ENCODE measurements at places on chromosomes 12 and 14.

DNA sequence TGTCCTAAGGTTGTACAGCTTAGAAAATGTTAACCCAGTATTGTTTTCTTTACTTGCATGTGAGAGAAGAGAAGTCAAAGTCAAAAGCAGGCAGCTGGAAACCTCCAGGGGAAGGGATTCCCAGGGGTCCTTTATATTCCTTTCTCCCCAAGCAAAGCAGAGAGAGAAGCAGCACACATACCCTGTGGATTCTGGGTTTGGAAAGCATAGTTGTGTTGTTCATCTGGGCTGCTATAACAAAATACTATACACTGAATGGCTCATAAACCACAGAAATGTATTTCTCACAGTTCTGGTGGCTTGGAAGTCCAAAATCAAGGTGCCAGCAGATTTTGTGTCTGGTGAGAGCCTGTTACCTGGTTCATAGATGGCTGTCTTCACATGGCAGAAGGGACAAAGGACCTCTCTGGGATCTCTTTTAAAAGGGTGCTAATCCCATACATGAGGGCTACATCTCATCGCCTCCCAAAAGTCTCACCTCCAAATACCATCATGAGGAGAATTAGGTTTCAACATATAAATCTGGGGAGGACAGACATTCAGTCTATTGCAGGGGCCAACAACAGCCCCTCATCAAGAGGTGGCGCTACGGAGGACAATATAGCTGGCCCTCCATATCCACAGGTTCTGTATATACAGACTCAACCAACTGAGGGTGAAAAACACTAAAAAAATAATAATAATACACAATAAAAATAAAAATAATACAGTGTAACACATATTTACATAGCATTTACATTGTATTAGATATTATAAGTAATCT, 19.3 kb upstream of the PCNX1 start:
- no peak for DNase-seq

DNA sequence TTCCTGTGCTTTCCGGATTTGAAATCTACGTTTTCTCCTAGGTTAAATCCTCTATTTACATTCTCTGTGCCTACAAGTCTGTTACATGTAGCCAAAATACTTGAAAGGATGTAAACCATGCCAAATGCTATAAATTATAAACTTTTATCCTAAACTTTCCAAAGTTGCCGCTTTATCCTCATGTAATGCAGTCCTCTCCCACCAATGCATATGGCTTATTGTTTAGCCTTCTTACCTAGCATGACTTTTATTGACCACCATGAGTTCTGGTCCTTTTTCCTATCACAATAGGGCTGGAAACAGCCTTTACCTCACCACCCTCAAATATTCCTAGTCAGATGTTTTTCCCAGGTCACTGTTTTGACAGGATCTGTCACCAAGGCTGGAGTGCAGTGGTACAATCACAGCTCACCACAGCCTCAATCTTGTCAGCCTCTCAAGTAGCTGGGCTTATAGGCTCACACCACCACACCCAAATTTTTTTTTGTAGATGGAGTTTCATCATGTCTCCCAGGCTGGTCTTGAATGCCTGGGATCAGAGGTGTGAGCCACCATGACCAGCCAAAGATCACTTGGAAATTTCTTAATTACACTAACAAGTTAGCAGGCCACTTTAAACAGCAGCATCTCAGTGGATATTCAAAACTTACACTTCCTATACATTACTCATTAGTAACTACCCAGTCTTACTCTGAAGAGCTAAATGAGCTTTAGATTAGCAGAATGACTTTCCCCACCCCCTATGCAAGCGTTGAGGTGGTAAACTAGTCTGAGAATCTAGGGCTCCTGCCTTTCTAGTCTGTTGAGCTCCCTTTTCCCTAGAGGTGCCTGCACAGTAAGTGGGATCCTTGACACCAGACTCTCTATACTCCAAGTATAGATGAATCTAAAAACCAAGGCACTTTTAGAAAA, 4.1 kb downstream of the TUBA1B start:
- no peak for DNase-seq

- peak; percentile 47 for DNase-seq
Measured at GRCh38 chr14:89391123-89391522, 25.9 kb downstream of the FOXN3 start.

DNA sequence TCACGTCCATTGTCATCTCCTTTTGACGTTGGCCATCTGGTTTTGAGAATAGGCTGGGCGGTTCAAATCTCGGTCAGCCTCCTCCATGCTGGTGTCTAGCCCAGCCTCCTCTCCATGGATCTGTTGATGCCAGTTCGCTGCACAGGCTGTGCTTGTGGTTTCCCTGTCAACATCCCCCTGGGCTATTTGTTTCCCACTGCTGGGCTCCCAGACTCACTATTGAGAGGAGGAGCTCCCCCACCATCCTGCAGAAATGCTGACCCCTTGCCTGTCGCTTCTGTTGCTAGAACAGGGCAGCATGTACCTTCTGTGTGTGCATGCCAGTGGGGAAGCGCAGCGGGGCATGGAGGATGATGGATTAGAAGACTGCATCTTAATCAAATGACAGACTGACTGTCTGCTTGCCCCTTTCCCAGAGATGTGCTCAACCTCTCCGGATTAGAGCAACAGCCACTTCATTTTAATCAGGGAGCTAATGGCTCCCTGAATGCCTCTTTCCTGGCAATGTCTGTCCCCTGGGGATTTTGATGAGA, 170.5 kb downstream of the TSPAN9 start:
- no peak for DNase-seq

DNA sequence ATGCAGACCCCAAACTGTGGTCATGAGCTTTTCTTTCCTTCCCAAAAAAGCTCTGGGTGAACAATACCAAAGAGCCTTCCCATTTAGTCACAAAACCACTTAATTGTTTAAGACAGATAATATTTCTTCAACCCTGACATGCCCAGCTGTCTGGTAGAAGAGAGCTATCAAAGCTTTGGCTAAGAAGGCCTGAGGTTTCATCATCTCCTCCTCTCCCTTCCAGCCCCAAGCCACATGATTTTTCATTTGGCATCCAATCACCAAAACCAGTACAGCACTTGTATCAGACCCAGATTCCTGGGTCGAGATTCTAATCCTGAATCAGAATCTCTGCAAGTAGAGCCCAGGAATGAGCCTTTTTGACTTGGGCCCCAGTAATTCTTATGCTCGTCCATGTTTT, 199.6 kb upstream of the TMEM260 start:
- DNase-seq = peak; percentile 44

DNA sequence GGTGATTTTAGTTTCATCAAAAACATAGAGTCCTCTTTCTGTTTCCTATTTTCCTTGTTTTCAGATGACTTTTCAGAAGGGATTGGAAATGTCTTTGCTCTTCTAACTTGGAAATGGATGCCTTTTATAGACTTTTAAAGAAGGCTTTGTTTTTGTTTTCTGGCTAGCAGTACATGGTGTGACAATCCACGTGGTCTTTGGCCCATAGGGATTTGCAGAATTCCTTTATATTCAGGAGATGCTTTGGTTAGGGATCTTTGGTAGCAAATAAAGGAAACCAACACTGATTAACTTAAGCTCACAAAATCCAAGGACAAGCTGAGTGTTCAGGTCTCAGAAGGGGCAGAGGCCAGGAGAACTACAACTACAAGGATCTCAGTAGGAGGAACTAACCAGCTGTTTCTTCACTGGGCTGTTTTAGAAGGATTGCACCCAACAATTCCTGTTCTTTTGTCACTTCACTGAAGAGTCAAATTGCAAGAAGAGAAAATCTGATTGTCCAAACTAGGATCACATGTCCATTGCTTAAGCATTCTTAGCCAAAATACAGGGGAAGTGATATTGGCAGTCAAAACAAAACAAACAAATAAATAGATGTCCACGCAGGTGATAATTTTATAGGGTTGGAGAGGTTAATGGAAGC, 58.6 kb upstream of the MANSC4 start:
- DNase-seq = no peak

DNA sequence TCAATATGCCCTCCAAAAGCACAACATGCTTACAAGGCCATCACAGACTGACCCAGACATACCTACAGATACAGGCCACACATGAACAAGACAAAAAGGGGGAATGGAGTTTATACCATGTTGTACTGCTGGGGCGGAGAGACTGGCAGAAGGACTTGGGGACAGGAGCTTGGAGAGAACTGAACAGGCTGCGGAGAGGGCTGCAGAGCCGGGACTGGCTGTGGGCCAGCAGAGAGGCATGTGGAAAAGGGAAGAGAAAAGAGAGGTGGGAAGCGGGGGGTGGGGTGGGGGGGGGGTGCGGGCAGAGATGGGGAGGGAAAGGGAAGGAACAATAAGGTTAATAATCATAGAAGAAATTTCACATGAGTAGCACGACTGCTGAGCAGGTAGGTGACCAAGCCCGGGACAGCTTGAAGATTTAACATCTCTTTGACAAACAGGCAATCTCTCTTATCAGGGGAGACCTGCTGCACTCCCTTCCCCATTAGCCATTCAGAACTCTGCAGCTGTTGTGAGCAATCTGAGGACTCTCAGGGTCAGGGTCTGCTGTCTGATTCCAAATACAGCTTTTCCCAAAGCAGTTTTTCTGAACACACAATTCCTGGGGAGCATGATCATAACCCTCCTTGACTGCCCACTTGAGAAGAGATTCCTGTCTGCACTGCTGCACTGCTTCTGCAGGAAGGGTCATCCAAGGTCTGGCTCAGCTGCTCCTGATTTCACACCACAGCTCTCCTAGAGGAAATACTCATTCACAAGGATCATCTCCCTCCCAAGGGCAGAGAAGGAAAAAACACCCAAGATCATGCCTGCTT, 21.6 kb upstream of the STAC3 start:
- DNase-seq = peak; percentile 20

DNA sequence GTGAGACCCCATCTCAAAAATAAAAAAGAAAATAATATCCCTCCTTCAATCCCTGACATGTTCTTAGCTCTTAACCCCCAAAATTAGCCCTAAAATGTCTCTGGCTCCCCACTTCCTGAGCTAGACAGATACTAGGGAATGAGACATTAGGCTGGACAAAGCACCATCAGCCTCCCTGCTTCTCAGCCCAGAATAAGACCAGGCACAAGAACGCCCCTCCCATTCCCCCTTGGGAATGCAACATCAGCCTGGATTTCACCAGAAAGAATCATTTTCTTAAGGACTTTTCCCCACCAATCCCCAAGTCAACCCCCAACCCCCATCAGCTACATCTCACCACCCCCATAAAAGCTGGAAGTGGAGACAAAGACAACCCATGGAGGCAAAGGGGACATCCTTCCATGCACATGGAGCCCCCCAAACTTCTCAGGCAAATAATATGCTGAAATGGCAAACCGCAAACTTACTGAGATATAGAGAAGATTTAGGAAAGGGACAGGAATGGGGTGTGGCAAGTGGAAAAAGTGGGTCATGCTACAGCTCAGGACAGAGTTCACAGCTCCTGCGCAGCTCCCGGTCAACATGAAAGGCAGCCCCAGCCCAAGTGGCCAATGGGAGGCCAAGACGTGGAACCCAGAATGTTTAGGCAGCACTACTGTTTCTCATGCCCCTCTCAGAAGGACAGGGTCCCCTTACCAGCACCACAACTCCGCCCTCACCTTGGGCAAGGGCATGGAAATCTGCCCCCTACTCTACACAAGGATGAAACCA, 2.7 kb downstream of the CHD4 start:
- DNase-seq = no peak

DNA sequence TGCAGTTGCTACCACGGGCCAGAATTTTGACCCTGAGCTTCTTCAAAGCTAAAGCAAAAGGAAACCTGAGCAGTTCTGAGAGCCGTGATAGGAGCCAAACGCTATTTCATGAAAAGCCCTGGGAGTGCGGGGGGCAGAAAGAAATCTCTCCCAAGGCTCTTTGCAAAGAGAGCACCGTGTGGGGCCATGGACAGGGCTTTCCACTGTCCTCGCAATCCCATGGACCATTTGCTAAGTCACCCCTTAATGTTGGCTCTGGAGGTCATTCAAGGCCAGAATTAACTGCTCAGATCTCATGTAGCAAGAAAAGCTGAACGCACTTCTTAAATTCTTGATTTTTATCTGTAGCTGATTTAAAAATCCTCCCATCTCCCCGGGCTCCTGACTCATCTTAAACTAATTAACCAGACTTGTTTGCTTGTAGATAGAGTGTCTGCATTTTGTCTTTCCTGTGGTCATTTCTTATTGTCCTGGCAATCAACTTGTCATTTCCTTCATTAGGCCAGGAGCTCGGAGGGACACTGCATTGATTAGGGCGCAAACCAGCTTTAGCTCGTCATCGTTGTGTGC, 24.8 kb downstream of the CLSTN3 start:
- DNase-seq = no peak

DNA sequence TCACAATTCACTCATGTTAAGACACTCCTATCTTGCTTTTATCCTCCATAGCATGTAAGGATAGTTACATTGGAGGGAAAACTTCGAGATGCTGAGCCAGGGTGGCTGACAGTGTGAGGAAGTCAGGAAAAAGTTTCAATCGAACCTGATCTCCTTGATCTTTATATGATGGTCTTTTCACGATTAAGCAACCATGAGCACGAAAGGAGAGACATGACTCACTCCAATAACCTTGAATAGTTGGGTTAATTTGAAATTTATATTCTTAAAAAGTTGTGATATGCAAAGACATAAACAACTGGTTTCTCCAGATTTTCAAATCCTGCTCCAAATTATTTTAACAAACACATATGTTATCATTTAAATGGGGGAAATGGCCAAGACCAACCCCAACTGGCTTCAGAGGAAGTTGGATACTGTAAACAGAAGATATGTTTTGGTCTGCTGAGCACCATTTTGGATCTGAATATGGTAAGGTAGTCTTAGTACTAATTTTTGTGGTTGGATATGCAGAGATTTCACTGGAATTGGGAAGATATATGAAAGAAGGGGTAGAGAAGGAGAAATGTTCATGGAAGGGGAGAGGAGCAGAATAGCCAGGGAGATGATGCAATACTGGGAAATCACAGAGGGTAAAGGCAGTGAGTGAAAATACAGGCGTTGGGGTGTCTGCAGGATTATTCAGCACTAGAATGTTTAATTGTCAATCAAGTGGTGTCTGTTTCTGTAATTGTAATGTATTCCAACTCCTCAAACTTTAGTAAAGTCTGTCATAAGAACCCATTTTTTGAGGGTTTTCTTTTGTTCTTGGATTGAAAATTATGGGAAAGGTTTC, 185.2 kb upstream of the SLC38A2 start:
- DNase-seq = peak; percentile 53

DNA sequence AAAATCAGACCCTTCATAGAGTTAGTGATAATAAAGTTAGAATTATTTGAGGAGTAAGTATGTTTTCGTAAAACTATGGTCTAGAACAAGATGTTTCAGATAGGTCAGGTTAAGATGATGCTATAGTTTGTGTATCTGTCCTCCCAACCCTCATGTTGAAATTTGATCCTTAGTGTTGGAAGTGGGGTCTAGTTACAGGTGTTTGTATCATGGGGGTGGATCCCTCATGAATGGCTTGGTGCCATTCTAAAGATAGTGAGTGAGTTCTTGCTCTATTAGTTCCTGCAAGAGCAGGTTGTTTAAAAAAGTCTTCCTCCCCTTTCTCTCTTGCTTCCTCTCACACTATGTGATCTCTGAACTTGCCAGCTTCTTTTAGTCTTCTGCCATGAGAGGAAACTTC, 707.3 kb upstream of the FOXG1 start:
- no peak for DNase-seq

DNA sequence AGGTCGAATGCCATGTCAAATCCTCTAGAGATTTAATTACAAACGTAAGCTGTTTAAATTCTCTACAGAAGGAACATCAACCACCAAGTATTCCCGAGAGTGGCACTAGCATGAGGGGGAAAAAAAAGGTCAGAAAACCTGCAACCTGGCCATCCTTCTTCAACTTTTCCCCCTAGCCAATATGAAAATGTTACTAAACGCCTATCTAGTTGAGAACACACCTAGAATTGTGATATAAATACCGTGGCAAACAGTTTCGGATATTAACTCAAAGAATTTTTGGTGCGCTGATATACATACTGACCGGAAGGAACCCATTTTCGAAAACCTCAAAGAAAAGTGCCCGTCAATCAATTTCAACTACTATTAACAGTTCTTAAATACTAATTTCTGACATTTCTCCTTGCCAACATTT, 1.8 kb downstream of the HNRNPC start:
- DNase-seq = no peak

All from choroid plexus epithelial cell (primary cell).